ENCODE measurements at places on chromosomes 6 and 20. TPM values are rescaled to one million over a fixed set of nuclear protein-coding genes. Genes with fewer than 3 reads are reported as not detected.
A peak's percentile ranks its signal among the peaks of the same experiment; 100 is the strongest.

GRCh38 chr6:14966096-14966905, 279.6 kb upstream of the JARID2 start:
- peak; percentile 39 for DNase-seq

GRCh38 chr6:52418606-52419005, 1.5 kb upstream of the EFHC1 start:
- no peak for DNase-seq

The SAMD3 gene
- polyA plus RNA-seq = 0.90 TPM

DNA sequence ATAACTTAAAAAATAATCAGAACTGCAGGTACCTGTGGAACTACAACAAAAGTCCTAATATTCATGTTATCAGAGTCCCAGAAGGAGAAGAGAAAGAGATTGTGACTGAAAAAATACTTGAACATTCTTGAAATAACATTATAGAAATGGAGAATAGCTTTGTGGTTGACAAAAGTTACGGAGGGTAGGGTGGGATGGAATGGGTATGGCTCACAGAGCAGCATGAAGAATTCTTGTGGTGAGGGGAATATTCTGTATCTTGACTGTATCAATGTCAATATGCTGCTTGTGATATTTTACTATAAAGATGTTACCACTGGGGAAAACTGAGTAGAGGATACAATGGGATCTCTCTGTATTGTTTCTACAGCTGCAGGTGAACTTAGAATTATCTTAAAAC, 122.5 kb downstream of the DST start:
- DNase-seq = no peak

DNA sequence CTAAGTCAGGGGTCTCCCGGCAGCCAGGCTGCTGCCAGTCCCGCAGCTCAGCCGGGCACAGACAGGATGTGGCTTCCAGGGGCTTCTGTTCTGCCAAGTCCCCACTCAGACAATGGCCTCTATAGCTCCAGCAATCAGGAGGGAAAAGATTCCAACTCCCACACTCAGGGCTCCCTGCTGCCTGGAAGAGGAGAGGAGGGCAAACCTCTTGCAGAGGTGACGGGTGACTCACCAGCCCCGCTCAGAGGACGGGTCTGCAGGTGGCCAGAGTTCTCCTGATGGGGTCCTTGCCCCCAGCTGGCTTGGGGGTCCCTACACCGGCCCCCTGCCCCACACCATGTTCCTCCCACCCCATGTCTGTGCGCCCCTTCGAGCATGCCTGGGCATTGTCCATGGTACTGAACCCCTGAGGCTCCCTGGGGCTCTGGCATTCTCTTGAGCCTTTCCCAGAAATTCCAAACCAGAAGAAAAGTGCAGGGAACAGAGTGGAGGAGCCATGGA, 32.6 kb downstream of the NTSR1 start:
- no peak for DNase-seq

GRCh38 chr6:33850869-33851541, 47.2 kb upstream of the MLN start:
- no peak for DNase-seq

The POU3F2 gene
- 0.10 TPM for polyA plus RNA-seq

DNA sequence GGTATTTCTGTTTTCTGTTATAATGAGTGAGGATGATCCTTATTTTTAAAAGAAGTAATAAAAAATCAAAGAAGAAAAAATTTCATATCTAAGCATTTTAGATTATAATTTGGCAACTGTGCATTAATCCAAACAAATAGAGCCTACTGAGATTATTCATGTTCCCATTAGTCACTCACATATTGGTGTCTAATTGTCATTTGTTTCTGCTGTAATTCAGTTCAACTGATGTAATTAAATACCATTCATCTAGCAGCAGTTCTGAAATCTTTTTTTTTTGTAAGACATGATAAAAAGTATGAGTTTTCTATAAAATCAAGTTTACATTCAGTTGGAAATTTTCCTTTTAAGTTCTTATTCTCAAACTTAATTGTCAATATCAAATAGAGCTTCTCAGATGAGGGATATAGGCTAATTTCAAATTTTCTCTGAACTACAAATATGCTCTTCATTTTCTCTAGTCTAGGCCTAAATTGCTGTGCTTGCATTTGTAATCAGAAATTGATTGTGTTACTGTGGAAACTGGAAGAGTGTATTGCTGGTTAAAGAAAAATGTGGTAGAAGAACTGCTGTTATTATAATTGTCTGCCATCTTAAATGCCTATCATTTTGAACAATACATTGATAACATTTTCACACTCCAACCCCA, 23.6 kb downstream of the PACRG start:
- no peak for DNase-seq

The PI3 gene
- not detected for polyA plus RNA-seq

The FUCA2 gene
- polyA plus RNA-seq = 61.5 TPM

DNA sequence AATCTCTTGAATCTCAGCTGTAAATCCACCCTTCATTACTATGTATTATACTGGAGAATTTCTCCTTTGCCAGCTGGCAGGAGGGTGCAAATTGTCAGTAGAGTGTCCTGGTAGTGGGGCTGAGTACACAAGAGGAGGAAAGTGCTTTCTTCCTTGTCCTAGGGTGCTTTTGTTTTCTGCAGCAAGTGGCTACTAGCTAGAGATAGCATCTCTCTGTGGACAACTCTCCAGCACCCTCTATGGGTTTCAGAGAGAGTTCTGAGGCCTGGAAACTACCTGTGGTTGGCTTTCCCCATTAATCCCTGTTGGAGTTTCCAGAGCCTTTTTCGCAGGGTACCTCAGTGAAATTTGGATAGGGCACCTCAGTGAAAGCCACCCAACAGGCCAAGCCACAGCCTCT, 422.5 kb upstream of the RGS17 start:
- no peak for DNase-seq

DNA sequence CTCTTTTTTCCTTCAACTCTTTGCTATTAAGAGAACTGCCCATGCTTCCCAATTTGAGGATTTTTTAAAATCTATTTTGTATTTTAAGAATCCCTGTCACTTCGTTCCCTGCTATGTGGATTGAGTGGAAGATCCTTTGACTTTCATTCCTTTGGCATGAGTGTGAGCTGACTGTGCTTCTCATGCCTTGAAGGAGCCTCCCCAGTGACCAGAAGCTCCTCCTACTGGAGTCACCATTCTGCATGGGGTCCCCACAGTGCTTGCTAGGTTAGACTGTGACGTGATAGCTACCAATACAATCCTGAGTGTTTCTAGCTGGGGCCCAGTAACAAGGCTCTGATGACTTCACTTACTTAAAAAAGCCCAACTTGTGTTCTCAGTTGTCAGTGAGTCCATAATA, 104.4 kb upstream of the LAMP5 start:
- no peak for DNase-seq

The TRIM31 gene
- not detected for polyA plus RNA-seq

DNA sequence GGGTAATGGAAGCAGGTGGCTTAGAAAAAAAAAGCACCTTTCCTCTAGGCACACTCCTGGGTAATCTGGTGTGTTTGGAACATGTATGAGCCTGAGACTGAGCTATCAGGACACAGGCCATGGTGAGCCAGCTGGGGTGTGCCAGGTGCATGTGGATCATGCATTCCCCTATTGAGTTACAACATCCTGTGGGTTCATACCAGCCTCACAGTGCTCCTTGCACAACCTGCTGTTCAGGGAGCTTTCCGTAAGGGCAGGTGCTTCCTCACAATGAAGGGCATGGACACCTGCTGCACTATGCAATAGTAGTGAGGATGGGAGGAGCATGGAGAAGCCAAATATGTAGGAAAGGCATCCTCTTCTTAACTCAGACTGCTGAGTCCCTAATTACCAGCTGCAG, 197.2 kb upstream of the SUPT3H start:
- no peak for DNase-seq

The NEURL2 gene
- 8.8 TPM for polyA plus RNA-seq

The GINS1 gene
- 18.1 TPM for polyA plus RNA-seq

- no peak for DNase-seq
These were observed 2.7 kb downstream of the CALHM5 start for GRCh38 chr6:116514111-116514510.

- DNase-seq = no peak
These were observed 175.6 kb upstream of the KCNK16 start for GRCh38 chr6:39498096-39498495.

GRCh38 chr6:125793863-125794262, 3.1 kb downstream of the NCOA7 start:
- DNase-seq = no peak

DNA sequence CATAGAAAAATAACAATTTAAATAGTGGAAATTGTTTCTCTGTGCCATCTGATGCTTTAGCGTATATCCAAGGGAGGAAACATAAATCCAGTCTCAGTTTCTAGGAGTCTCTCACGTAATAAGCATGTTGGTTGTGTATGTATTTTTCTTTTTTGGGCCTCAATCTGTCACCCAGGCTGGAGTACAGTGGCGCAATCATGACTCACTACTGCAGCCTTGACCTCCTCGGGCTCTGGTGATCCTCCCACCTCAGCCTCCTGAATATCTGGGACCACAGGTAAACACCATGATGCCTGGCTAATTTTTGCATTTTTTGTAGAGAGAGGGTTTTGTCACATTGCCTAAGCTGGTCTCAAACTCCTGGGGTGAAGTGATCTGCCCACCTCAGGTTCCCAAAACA, 78.6 kb upstream of the PLN start:
- no peak for DNase-seq

The STAU1 gene
- 112 TPM for polyA plus RNA-seq

The CTCFL gene
- 2.5 TPM for polyA plus RNA-seq

GRCh38 chr6:97289332-97289731, 6.3 kb upstream of the MMS22L start:
- DNase-seq = no peak

DNA sequence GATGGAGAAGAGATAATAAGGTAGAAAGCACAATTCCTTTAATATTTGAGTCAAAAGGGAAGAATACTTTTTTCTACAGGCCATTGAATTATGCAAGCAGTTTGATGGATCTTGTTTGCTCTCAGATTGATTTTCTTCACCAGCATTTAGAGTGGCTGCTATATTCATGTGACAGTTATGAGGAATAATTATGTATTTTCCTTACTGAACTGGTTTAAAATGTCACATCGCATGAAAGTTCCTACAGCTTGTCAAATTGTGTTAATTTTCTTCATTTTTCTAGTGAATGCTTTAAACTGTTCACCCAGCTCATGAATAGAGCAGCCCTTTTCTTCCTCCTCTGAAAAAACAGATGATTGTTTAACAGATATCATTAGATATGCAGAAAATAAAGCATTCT, 37.4 kb upstream of the TPD52L1 start:
- no peak for DNase-seq

GRCh38 chr6:137860394-137861005, 6.6 kb upstream of the TNFAIP3 start:
- DNase-seq = no peak

The MAS1 gene
- 0.01 TPM for polyA plus RNA-seq

The TNFRSF6B gene
- polyA plus RNA-seq = 2.9 TPM

The SOBP gene
- 12.6 TPM for polyA plus RNA-seq

The LINC00237 gene
- polyA plus RNA-seq = not detected

GRCh38 chr20:47335251-47336128, 21.0 kb downstream of the ZMYND8 start:
- no peak for DNase-seq

GRCh38 chr6:35054106-35054742, 86.9 kb downstream of the TCP11 start:
- no peak for DNase-seq

The PSORS1C2 gene
- polyA plus RNA-seq = not detected

GRCh38 chr6:106517706-106518105, 111.6 kb downstream of the RTN4IP1 start:
- DNase-seq = no peak

Measured in renal pelvis (tissue), 12 donors.